ENCODE measurements at places on chromosomes 1 and 21. TPM values are rescaled to one million over a fixed set of nuclear protein-coding genes. Genes with fewer than 3 reads are reported as not detected.

The FAM167B gene
- 2.8 TPM for total RNA-seq

The ACAP3 gene
- 73.8 TPM for total RNA-seq

The SPATA21 gene
- not detected for total RNA-seq

The PHLDA3 gene
- 55.5 TPM for total RNA-seq

DNA sequence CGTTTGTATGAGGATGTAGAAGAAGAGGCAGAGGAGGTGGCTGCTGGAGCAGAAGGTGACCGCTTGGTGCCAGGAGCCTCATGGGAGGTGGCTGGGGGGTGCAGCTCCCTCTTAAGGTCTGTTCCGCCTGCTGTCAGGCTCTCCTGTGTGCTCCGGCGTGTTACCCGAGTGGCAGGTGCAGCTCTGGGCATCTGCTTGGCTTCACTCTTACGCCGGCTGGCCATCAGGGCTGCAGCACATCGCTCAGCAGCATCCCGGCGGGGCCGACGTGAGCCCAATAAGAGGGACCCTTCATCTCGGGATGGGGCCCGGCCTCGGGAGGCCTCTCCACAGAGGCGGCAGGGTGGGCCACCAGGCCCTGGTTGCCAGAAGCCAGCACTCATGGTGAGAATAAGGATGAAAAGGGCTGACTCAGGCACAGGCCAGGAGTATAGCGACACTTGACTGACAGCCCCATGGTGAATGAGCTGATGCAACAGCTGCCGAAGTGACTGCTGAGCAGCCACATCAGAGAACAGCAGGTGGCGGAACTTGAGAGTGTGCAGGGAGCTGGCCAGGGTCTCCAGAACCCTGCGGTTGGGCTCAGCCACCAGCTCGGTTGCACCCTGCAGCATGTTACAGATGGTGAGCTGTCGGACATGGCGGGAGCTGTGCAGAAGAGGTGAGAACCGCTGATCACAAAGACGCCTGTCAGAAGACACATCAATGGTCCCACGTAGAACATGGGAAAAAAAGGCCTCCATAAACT lies 17.5 kb downstream of the LRRC41 start:
- no peak for DNase-seq

GRCh38 chr1:225242611-225243010 lies 185.2 kb downstream of the LBR start:
- DNase-seq: no peak

- no peak for DNase-seq
Observed at GRCh38 chr1:37954316-37954971, 7.6 kb upstream of the INPP5B start.

DNA sequence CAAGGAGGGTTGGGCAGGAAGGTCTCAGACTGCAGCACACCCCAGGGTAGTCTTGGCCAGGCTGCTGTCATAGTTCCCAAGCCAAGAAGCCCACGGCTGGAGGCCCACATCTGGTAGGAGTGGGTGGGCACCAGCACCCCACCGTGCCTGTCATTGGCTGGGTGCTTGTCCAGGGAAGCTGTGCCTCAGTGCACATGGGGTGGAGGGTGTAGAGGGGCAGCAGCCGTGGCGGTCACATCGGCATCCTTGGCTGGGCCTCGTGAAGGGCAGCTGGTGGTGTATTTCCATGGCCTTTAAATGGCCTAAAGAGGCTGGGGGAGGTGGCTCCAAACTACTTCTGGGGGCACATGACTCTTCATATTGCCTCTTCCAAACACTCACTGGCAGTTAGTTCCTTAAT lies 119.6 kb upstream of the USP24 start:
- no peak for DNase-seq

All from osteocyte (in vitro differentiated cells).